Fibroblast of mammary gland (primary cell): ENCODE measurements at places on chromosomes 16 and 17.
A peak's percentile ranks its signal among the peaks of the same experiment; 100 is the strongest.

DNA sequence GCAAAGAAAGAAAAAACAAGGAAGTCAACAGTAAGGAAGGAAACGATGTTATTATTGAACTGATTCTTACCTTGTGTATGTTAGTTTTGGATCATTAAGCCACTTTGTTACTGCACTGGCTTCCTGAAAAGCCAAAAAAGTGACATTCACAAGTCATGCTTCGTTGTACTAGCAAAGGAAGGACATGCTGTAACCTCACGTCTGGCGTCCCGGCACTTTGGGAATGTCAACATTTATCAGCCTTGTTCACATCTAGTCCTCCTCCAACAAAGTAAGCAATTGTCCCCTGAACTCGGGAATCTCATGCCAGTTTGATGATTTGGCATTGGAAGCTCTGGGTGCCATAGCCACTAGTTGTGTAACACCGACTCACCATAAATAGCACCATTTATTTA lies 731 bp upstream of the MKS1 start:
- DNase-seq = peak; percentile 13

GRCh38 chr17:337866-338265 lies 14.7 kb downstream of the RPH3AL start:
- DNase-seq = no peak

DNA sequence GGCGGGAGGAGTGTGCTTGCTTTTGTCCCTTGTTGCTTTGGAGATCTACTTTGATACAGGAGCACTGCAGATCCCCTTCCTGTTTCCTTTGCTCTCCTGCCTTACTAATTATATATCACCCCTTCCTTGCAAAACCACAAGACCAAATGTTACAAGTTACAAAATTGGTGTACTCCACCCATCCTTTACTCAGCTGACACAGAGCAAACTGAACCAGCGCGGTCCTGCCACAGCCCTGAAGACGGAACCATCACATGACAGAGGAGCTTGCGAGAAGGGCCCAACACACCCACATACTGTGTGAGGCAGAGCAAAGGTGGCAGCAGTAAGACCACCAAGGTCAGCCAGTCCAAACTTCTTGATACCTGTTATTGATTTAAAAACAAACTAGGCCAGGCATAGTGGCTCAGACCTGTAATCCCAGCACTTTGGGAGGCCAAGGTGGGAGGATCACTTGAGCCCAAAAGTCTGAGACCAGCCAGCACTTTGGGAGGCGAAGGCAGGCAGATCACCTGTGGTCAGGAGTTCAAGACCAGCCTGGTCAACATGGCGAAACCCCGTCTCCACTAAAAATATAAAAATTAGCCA lies 33.2 kb downstream of the CYTH1 start:
- peak; percentile 80 for DNase-seq

DNA sequence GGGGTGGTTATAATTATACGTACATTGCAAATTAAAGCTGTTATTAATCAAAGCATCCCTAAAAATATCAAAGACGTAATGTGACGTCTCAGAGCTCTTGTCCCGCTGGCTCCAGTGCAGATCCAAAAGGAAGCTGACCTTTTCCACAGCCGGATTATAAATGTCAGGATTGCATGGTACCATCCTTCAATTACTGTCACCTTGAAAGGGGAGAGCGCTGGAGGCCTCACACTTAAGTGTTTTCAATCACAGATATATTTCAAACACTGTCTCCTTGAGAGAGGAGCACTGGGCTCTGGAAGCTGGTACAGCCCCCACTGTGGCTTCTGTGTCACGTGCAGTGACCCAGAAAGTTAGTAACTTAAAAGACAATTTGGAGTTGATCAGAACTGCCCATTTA lies 94.2 kb downstream of the AIPL1 start:
- DNase-seq = no peak

GRCh38 chr17:35373984-35374765 lies 754 bp upstream of the SLFN11 start:
- peak; percentile 68 for DNase-seq

GRCh38 chr17:63993368-63993985 lies 4.7 kb upstream of the PRR29 start:
- no peak for DNase-seq

- peak; percentile 95 for DNase-seq
Observed at GRCh38 chr17:44775136-44775837, 16.5 kb downstream of the ADAM11 start.

- no peak for DNase-seq
Observed at GRCh38 chr16:2358811-2359210, 18.3 kb upstream of the ABCA3 start.

GRCh38 chr16:3175157-3176093 lies 12.6 kb upstream of the OR1F1 start:
- DNase-seq = peak; percentile 75

DNA sequence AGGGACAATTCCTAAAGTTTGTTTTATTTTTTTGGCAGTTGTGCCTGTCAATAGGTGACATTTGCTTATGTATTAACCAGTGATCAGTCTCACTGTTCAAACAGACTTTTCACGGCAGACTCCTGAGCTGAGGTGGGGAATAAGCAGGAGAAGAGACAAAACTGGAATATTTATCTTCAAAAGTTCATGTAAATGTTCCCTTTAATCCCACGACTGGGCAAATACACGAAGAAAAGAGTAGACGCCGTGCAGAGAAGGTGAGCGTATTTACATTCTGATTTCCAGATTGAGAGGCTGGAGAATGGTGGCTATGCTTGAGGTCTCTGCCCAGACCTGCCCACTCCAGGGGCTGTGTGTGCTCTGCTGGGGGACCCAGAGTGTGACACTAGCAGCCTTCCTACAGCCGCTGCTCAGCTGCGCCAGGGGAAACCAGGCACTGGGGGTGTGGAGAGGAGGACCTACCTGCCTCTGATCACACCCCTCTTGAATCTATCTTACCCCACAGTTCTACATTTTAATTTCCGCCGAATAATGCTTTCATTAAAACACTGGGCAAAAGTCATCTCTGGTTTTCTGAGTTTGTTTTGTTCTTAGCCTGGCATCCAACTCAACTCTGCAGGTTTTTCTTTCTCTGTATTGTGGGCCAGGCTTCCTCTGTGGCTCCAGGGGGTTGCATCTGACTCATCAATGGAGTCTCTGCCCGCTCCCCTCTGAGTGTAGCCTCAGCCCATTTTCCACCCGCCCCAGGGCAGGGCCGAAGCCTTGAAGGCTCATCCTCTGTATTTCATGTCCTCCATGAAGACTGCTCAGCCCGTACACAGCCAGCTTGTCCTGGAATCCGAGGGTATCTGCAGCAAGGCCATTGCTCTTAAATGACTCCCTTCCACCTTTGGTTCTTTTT lies 237.1 kb downstream of the NTN1 start:
- DNase-seq = no peak

DNA sequence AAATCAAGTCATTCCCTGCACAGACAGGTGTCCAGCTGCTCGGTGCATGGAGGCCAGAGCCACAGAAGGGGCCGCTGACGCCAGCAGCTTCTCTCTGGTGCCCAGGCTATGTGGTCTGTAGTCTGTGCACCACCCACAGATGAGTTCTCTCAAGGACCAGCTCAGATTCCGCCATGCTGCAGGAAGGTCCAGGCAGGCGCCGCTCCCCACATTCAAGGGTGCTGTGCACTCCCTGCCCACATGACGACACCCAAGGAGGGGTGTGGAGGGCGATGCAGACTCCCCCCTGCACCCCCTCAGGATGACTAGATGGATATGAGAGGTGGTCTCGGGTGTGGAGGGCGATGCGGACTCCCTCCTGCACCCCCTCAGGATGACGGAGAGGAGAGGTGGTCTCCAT lies 119.0 kb downstream of the ANKRD11 start:
- DNase-seq = no peak

GRCh38 chr17:8016632-8017424 lies 14.4 kb downstream of the GUCY2D start:
- DNase-seq = peak; percentile 46

GRCh38 chr16:27740496-27741201 lies 190.7 kb downstream of the KATNIP start:
- DNase-seq = no peak

DNA sequence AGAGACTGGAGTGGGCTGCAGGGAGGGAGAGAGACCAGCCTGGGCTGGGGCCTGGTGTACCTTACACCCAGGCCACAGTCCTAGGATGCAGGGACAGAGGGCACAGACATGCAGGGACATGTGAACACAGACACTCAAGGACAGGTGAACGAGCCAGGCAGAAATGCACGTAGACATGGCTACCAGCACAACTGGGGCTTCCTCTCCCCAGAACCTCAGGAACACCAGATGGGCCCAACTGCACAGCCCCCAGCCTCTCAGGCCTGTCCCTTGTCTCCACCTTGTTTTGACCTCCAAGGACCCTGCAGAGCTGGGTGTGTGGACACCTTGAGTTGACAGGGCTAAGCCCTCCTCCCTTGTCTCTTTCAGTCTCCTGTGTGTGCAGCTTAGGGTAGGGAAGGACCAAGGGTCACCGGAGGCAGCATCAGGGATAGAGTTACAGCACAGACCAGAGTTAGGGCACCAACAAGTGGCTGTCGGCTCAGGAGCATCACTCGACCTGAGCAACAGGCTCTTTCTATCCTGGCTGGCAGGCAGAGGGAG lies 9.2 kb downstream of the SEZ6 start:
- no peak for DNase-seq

- DNase-seq = no peak
Observed at GRCh38 chr17:75875940-75876189, 2.5 kb downstream of the TRIM47 start.

DNA sequence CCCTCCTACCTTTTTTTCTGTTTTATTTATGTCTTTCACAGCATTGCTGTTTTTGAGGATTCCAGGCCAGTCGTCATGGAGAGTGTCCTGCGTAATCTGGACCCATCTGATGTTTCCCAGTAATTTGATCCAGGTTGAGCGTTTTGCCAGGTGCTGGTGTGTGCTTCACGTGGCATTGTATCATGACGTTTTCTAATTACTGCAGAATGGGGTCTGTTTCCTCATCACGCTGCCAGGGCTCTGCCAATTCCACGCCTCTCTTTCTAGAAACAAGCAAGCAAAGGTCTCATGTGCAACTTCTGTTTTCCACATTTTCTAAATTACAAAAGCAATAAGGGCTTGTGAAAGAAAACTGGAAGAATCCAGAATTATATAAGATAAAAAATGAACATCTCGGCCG lies 28.3 kb upstream of the BHLHA9 start:
- DNase-seq = peak; percentile 80

GRCh38 chr16:21590796-21591195 lies 8.6 kb upstream of the METTL9 start:
- peak; percentile 45 for DNase-seq

DNA sequence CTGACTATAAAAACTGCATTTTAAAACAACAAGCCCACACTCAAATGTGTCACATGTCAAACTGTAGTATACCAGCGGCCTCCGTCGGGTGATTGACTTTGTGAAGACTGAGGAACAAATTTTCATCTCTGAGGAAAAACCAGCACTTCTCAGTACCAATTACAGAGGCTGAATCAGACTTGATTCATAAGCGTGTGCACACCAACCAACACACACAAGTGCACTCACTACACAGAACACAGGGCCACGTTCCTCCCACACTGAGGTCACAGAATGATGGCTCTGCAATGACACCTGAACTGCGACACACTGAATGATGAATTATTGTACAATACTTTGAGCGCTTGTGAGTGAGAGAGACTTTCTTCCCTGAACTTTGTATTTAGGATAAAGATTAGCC lies 29.6 kb downstream of the XPO6 start:
- DNase-seq = peak; percentile 78

- no peak for DNase-seq
Observed at GRCh38 chr16:52591471-52591870, 44.5 kb upstream of the TOX3 start.

DNA sequence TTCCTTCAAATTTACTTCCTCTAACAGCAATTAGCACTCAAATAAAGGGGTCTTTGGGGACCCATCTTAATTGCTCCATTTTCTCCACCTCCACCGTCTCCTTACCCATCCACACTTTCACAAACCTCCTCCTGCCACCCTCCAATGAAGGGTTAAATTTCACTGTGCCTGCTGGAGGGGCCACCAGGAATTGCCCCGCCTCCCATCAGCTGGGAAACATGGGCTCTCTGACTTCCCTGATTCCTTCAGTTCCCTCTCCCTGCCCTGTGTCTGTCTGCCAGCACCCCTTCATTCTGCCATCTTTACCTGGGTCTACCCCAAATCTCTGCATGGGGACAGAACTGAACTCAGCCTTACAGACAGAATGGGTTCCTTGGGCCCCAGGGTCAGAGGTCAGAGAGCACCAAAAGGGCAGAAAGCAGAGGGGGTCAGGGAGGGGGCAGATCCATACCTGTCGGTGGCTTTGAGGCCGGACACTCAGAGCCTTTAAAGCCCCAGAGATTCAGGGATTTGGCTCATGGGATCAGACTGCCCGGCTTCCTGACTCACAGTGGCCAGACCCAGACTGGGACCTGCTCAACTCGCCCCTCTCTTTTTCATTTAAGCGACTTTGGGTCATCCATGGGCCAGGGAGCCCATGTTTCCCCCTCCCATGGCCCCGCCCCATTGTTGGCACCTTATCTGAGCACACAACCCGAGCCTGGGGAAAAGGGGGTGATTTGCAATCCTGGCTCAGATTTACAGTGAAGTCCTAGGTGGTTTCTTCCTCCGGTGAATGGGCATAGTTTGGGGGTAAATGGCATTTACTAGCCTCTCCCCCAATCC lies 17.6 kb upstream of the SP2 start:
- no peak for DNase-seq

DNA sequence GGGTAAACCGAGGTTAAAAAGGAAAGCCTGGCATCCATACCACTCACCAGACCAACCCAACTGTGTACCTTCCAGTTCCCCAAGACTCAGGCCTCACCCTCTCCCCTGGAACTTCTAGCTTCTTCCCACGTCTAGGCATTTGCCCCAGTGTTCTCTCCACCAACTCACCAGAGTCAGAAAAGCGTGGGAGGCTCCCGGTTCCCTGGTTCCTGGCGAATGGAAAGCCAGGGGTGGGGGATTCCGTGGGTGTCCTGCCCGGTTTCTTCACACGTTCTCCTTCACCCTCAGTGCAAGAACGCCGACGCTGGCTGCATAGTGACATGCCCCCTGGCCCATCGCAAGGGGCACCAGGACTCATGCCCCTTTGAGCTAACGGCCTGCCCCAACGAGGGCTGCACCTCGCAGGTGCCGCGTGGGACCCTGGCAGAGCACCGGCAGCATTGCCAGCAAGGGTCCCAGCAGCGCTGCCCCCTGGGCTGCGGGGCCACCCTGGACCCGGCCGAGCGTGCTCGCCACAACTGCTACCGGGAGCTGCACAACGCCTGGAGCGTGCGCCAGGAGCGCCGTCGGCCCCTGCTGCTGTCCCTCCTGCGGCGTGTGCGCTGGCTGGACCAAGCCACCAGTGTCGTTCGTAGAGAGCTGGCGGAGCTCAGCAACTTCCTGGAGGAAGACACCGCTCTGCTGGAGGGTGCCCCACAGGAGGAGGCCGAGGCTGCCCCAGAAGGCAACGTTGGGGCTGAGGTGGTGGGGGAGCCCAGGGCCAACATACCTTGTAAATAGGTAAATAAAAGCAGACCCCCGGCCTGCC lies 1.7 kb downstream of the RNF151 start:
- no peak for DNase-seq

- no peak for DNase-seq
Observed at GRCh38 chr16:84320511-84320910, 25.8 kb downstream of the WFDC1 start.

DNA sequence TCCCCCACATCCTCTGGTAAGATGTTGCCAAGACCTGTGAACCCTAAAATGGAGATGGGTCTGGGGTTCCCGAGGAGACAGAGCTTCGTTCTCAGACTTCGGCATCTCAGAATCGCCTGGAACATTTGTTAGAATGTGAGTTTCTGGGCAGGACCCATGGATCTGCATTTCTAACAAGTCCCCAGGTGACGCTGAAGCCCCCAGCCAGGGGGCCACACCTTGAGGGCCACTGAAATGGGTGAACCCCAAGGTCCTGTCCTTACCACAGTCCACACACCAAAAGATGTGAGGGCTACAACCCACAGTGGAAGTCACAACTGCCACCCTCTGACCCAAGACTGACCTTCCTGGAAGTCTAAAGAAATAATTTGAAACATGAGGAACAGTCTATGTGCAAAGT lies 14.0 kb downstream of the MPP3 start:
- no peak for DNase-seq
